ENCODE measurements at places on chromosomes 2 and 18.

DNA sequence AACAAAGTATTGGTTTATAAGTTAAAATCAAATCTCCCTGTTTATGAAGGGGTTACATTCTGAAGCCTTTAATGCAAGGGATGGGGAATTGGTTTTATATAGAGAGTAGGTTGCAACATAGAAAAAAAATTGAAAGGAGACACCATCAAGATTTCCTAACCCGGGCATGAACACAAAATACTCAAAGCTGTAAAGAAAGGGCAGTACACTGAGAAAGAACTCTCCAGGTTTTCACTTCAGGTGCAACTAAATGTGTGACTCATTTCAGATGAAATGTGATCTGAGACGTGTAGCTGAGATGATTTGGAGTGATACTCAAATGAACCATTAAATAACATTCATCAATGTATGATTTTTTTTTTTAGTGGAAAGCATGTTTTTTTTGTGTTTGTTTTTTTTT, 43.6 kb downstream of the SANBR start:
- no peak for DNase-seq

GRCh38 chr18:32025744-32026143, 7.1 kb downstream of the RNF125 start:
- DNase-seq: no peak

GRCh38 chr2:111940333-111941196, 42.2 kb downstream of the MERTK start:
- no peak for DNase-seq

DNA sequence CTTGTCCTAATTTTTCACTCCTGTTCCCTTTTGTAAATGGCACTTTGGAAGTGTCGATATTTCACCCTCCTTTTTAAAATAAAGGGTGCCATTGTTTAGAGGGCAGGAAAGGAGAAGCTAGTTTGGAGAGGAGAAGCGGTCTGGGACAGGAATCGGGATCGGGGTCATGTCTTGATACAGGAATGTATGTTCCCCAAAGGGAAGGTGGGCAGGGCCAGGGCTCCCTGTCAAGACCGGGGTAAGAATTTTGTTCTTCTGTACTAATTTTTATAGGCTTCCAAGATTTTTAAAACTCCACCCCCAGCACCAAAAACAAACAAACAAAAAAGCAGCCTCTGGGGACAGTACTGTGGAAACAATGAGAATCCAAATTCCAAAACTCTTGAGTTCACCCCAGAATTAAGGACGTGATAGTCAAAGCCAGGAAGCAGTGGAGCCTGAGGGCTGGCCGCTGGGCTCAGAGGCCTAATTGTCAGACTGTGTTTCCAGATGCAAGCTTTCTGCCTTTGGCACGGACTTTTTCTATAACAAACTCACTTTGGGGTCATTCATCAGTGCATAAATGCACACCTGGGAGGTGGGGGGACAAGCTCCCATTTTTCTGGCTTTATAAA, 250.4 kb upstream of the SIX2 start:
- DNase-seq: no peak

GRCh38 chr2:26585966-26586365, 55.2 kb downstream of the CIB4 start:
- no peak for DNase-seq

DNA sequence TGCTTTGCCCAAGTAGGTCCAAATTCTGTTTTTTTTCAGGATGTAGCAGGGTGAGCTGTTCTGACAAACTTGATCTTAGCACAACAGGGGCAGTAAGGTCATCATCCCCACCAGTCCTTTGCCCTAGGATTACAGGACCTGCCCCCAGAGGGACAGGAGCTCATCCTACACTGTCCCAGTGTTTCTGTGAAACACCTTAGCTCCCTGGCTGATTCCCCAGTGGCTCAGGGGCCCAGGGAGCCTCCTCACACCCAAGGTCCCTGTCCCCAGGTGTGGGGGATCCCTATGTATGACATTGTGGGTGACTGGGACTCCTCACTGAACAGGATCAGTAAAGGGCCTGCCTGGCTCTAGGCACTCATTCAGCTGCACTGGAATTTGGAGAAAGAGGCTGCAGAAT, 191.2 kb downstream of the ANKRD30B start:
- no peak for DNase-seq

DNA sequence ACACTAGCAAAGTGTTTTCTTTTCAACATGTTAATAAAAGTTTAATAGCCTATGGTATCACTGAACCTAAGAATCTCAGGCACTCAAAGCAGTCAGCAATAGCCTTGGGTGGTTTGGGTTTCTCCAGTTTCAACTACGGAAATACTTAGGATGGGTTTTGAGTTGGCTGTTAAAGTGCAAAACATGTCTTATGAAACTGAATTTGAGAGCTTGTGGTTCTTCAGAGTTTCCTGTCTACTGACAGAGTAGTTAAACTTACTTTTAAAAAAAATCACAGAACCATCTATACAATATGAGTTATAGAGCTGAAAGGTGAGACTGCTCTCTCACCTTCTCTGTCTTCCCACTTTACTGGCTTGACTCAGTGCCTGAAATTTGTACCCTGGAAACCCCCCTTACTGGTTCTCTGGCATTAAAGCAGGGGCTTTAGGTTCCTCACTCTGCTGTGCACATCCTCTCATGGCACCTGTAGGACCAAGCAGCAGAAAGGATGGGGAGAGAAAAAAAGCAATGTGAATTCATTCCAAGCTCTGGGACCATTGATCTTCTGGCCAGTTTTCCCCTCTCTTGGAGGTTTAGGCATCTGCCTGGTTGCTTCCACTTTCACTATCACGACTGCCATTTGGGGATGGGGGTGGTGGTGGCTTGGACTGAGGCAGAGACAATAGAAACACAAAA, 18.1 kb downstream of the CCDC141 start:
- DNase-seq: no peak

DNA sequence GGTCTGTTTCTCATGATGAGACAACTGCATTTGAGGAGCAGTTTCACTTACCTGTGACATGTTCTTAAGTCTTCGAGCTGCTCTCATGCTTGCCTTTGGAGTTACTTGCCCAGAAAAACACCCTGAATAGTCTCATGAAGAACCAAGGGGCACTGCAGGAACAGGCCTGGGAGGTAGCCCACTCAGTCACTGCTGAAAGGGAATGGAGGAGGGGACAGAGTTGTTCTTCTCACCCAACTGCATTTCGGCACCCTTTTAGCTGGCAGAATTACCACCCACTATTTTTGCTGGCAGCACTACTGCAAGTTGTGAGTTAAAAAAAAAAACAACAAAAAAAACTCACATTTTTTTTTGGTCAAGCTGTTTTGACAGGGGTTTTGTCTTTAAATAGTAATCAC, 181.9 kb downstream of the PTPRM start:
- no peak for DNase-seq

DNA sequence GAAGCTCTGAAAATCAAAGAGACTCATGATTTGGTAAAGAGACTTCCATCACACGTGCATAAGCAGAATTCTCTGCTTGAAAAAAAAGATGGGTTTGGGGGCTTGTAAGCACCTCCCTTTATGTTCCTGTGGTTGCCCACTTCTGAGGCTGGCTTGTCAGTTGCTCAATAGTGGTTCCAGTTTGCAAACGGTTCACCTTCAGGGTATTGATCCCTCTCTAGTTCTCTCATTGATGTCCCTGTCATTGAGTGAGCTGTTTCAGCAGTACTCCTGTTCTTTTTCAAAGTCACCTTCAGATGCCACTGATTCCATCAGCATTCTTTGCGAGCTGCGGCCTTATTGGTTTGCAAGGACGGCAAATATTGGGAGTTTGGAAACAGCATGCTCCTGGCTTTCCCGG, 17.1 kb upstream of the YWHAQ start:
- no peak for DNase-seq

- DNase-seq: no peak
These were observed 741.7 kb downstream of the PLCL1 start for GRCh38 chr2:198546122-198546521.

DNA sequence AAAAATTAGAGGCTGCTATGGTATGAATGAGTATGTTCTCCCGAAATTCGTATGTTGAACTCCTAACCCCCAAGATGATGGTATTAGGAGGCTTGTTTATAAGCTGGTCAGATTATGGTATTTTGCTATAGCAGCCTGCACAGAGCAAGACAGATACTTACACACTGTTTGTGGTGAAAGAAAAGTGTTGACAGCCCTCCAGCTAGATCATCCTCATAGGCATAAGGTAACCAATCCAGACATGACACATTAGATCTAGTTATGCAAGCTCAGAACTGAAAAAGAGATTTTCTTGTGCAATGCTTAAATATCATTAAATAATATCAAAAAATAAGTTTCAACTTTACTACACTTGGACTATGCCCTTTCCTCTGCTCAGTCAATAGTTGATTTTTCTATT, 107.1 kb downstream of the ABCA12 start:
- no peak for DNase-seq

Measured in stimulated activated CD4-positive, alpha-beta T cell treated with anti-CD3 and anti-CD28 coated beads, Interleukin-12 subunit alpha, Interleukin-12 subunit beta, amount 100 ng/mL, for 24 hours (primary cell).